Activated naive CD4-positive, alpha-beta T cell treated with anti-CD3 and anti-CD28 coated beads, Interleukin-2, amount 50 U/mL, for 16 hours (primary cell): ENCODE measurements at places on chromosomes 5 and 9.

DNA sequence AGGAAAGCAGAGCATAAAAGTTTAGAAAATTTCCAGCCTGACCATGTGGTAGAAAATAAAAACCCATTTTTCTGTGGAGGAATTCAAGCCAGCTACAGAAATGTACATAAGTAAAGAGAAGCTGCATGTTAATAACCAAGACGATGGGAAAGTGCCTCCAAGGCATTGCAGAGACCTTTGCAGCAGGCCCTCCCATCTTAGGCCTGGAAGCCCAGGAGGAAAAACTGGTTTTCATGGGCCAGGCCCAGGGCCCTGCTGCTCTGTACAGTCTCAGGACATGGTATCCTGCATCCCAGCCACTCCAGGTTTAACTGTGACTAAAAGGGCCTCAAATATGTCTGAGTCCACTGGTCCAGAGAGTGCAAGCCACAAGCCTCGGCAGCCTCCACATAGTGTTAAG lies 754.8 kb upstream of the RIOK2 start:
- DNase-seq: no peak

DNA sequence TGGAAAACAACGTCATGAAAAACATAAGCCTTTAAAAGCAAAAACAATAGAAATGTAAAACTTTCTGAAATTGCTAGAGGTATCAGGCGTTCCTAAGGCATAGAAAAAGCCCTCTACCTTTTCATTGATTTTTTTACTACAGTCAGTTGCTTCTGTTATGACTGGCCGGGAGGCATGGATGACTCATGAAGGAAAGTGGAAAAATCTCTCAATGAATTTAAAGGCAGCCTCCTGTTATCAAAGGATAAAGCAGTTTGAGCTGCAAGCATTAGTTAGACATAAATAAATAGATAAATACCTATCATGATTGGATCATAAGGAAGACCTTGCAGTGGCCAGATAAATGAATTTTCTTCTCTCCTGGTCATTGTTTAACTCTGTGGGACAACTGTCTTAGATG lies 281.6 kb downstream of the MAST4 start:
- DNase-seq: no peak

- no peak for DNase-seq
Observed at GRCh38 chr9:133420392-133420827, 1.8 kb upstream of the ADAMTS13 start.

GRCh38 chr9:136939996-136940525 lies 4.5 kb downstream of the FBXW5 start:
- no peak for DNase-seq
